ENCODE measurements at places on chromosomes 1 and 21.

DNA sequence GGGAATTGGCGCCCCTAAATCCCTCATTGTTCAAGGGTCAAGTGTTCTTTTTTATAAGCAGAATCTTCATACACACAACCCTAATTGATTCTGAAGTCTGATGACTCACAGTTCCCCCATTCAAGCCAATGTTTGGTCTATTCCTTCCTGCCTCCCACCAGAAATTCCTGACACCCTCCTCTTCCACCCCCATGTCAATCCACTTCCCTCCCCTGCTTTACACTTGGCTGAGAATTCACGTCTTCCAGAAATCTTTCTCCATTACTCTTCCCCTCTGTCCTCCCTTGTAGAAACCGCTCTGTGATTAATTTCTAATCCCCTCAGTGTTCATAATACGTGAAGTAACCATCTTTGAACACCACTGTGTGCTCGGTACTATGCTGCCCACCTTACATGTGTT is 76.2 kb upstream of the CD34 start:
- no peak for DNase-seq

- peak; percentile 67 for DNase-seq
Measured at GRCh38 chr1:42922687-42923366, 35.8 kb downstream of the SLC2A1 start.

GRCh38 chr1:201525193-201525778 is 13.6 kb upstream of the NAV1 start:
- no peak for DNase-seq

DNA sequence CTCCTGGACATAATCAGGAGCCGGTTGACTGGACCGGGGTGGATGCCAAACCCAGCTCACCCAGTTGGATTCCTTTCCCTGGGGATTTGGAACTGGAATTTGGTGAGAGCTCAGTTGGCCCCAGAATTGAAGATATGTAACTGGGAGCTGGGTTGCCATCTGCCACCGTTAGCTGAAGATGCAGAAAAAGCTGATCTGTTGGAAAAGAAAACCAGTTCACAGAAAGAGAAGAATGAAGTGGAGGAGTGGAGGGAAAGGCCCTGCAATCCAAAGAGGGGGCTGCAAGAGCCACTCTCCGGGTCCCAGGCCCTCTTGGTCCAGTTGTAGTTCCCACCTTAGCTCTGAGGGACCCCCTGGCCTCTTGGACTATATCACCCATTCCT is 16.0 kb downstream of the TEX35 start:
- DNase-seq, result no peak

GRCh38 chr1:229845410-229846138 is 219.5 kb downstream of the URB2 start:
- no peak for DNase-seq

- no peak for DNase-seq
Measured at GRCh38 chr1:30318413-30318812, 405.0 kb downstream of the MATN1 start.

- DNase-seq, result no peak
Measured at GRCh38 chr1:228488818-228489674, 1.9 kb downstream of the RNF187 start.

DNA sequence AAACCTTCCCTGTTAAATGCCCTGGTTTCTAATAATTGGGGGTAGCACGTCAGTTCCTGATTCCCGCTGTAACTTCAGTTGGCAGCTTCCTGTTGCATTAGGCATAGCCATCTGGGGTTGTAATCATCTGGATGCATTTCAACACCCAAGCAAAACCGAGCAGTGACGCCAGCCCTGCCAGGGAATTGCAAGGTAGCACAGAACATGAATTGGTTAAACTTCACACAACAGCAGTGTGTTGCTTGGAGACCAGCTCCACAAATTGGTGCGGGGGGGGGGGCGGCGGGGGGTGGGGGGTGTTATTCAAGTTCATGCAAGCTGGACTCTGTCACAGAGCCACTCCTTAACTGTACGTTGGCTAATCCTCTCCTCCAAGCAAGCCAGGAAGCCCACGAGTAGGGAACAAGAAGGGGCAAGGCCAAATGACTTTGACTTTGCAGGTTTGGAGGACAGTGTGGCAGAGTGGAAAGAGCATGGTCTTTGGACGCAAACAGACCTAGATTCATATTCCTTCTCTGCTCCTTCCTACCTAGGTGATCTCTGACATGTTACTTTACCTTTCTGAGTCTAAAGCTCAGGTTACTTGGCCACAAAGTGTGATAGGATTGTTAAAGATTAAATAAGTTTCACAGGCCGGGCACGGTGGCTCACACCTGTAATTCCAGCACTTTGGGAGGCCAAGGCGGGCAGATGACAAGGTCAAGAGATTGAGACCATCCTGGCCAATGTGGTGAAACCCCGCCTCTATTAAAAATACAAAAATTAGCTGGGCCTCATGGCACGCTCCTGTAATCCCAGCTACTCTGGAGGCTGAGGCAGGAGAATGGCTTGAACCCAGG is 4.7 kb downstream of the LAX1 start:
- DNase-seq, result peak; percentile 48

DNA sequence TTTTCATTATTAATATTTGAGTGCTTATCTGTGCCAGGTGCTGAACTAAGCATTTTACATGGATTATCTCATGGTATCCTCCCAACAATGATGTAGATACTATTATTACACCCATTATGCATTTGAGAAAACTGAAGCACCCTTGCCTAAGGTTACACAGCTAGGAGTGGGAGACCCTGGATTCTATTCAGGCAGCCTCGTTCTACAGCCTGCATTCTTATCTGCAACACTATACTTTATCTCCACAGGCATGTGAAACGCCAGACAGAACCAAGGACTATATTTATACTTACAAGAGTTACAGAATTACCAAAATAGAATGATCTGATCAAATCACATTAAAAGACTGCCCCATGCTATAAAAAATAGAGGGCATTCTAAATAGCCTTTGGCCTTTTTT is 22.4 kb downstream of the LPAR3 start:
- DNase-seq, result peak; percentile 54

DNA sequence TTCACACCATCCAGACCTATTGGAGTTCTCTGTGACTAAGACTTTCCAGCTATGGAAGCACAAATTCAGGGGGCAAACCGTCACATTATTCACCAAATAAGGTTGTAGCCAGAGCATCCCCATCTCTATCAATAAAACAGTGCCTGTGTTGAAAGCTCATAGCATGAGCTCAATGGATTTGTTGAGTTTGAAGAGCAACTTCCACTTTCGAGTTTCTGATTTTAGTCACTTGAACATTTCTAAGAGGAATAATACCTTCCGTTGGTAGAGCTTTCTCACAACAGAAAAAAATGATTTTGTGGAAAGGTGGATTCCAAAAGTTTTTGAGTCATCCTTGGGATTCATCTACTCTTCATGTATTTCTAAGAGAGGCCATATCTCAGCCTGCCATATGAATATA is 13.0 kb upstream of the ELAVL4 start:
- DNase-seq, result no peak

DNA sequence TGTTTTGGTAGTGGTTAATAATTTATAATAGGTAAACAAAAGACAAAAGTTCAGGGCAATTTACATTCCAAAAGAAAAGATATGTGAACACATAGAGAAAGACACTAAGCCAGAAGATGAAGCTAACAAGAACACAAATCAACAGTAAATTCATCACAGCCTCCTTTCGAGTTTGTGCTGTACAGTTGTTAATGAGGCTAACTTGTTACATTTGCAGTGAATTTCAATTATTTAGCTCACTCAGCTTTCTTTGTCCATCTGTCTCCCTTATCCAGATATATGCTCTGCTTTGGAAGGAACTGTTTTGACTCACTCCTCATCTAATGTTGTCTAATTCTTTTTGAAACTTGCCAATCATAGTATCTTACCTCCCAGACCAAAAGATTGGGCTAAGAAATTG is 423.3 kb upstream of the OLFM3 start:
- DNase-seq, result no peak

- no peak for DNase-seq
Measured at GRCh38 chr1:184953600-184954219, 20.6 kb downstream of the NIBAN1 start.

DNA sequence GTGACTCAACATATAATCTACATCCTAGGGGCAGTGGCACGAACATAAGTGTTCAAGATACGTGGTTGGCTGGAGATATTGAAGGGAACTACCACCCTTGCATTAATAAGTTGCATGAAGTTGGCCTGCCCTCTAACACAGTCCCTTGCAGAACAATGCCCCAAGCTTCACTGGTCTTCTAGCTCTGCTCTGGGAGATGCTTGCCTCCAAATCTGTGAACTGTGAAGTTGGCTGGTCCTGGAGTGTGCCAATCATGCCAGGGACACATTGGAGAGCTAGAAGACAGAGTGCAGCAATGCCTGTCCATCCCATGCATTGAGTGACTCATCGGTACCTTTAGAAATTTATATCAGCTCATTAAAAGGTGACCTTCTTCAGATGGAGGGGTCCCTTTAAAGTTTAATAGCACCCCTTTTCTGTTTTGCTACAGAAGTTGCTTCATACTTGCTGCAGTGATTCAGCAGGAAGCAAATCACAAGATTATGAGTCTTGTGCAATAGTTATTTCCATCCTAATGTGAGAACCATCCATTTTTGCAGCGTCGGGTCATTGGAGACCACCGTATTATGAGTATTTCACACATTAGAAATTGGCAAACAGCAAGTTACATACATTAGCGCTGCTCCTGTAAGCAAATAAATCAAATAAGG is 55.2 kb upstream of the KAZN start:
- no peak for DNase-seq

DNA sequence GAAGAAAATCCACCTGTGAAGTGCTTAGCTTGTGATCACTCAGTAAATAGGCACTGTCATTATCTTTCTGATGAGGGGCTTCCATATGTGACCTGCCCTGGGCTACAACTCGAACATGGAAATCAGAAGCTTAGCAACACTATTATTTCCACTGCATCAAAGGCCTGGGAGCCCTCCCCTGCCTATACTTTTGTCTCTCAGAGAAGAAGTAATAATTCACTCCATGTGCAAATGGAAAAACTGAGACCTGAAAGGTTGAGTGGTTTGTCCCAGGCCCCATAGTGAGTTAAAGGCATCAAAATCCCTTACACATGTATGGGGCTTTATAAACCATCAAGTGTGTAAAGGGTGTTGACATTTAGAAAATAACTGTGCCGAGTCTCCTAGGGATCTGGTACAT is 20.9 kb downstream of the SOX13 start:
- no peak for DNase-seq

DNA sequence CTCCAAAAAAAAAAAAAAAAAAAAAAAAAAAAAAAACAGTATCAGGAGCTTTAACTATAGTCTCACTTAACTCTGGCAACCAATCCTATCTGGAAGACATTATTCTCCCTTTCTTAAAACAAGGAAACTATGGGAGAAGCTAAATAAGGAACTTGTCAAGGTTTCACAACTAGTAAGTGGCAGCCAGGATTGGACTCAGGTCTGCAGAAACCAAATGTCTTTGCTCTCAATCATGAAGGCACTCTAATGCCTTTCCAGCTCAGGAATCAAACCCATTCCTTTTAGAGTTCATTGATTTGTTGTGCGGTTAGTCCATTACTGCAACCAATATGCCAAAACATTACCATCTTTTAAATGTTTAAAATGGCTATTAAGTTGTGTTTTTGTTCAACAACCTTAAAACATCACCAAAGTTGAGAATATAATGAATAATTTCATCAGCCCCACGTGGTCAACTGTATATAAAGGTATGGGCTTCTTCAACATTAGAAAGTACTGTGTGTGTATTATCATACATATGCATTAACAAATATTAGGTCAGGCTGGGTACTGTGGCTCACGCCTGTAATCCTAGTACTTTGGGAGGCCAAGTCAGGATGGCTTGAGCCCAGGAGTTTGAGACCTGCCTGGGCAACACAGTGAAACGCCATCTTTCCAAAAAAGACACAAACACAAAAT is 1.5 kb downstream of the EPRS1 start:
- no peak for DNase-seq

DNA sequence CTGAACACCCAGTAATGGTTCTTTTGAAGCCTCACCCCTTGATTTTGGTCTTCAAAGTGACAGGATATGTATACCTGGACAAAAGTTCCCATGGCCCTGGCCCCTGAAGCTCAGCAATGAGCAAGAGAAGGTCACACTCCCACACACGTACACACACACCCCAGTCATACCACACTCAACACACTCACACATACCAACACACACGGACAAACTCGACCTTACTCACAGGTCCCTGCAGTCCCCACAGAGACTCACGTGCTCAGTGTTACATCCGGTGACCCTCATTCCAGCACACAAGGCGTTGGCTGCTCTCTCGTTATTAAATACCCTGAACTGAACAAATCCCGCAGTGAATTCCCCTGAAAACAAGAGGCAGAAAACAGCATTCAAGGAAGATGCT is 5.9 kb downstream of the ITLN1 start:
- no peak for DNase-seq

GRCh38 chr1:41461790-41462679 is 22.4 kb downstream of the EDN2 start:
- DNase-seq, result no peak

DNA sequence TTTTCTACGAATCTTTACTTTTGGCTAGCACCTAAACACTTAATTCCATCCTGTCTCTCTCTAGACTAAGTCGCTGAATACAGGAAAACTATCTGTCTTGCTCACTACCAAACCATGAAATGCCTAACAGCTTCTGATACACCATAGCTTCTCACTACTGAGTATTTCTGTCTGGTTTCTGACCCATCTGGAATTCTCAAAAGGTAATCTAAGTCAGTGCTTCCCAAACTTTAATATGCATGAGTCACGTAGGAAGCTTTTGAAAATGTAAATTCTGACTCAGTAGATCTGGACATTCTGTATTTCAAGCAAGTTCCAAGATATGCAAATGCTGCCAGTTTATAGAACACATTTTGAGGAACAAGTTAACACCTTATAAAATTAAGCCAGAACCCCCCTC is 9.2 kb upstream of the OVGP1 start:
- no peak for DNase-seq

- no peak for DNase-seq
Measured at GRCh38 chr1:26070296-26070962, 3.0 kb upstream of the TRIM63 start.

GRCh38 chr1:179175011-179175841 is 54.3 kb downstream of the ABL2 start:
- no peak for DNase-seq

DNA sequence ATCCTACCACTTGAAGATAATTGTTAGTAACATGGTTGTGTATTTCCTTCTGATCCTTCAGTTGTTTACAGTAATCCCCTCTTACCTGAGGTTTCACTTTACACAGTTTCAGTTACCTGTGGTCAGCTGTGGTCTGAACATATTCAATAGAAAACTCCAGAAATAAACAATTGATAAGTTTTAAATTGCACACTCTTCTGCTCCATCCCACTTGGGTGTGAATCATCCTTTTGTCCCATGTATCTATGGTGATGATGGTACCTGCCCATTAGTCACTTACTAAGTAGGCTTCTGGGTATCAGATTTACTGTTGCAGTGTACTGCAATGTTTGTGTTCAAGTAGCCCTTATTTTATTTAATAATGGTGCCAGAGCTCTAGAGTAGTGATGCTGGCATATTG is 62.5 kb downstream of the OSBPL9 start:
- no peak for DNase-seq
